ENCODE measurements at places on chromosomes 5 and 9.

DNA sequence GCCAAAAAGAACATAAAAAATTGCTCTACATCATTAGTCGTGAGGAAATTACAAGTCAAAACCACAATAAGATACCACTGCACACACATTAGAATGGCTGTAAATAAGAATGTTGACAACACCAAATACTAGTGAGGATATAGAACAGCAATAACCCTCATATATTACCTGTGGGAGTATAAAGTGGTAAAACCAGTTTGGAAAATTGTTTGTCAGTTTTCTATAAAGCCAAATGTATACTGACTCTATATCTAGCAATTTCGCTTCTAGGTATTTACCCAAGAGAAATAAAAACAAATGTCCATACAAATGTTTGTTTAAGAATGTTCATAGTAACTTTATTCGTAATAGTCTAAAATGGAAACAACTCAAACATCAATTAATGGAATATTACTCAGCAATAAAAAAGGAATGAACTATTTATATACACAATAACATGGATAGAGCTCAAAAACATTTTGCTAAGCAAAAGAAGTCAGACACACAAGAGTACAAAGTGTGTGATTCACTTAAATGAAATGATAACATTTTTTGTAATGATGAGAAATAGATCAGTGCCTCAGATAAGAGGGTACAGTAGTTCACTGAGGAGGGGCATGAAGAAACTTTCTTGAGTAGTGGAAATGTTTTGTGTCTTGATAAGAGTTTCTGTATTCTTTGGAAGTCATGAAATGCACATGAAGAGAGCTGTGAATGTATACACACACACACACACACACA lies 219.6 kb upstream of the ZNF462 start:
- peak; percentile 2 for DNase-seq

GRCh38 chr9:90044710-90045151 lies 439.9 kb downstream of the GADD45G start:
- DNase-seq = peak; percentile 1

- peak; percentile 47 for DNase-seq
These were observed 471.9 kb downstream of the MTRR start for GRCh38 chr5:8340739-8341344.

DNA sequence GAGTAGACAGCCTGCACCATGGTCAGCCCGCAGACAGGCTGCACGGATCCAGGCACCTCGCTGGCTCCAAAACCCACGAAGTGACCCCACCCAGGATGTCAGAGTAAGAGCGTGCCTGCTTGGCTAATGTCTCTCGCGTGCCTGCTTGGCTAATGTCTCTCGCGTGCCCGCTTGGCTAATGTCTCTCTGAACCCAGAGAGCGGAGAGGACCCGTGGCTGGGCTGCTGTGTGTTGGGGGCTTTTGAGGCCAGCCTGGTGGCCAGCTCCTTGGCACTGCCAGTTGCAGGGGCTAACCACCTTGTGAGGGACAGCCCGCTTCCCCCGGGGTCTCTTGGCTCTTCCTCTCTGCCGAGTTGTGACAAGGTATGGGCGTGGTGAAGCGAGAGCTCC lies 8.9 kb upstream of the RXRA start:
- DNase-seq = no peak

GRCh38 chr5:92504346-92504745 lies 1076.7 kb downstream of the NR2F1-AS1 start:
- no peak for DNase-seq

GRCh38 chr5:32029261-32029660 lies 144.9 kb downstream of the GOLPH3 start:
- peak; percentile 62 for DNase-seq
